ENCODE measurements at places on chromosomes 12 and 14.
A peak's percentile ranks its signal among the peaks of the same experiment; 100 is the strongest.

DNA sequence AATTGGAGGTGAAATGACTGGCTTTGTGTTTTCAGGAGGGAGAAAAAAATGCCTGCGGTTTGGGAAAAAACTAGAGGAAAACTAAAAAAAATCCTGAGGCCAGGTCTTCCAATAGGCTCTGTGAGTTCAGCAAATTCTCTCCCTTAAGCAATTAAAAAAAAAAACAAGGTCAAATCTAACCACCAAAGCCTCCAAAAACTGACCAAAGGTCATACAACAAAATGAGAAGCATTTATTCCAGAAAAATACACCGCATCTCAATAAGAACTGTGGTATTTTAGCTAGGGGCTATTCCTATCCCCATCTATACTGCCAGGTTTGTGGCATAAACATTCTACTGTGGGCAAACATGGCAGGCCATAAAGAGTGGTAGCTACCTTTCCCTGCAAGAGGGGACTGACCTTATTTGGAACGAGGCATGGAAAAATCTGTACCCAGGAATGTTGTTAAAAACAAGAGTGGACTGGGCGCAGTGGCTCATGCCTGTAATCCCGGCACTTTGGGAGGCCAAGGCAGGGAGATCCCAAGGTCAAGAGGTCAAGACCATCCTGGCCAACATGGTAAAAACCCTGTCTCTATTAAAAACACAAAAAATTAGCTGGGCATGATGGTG, 60.0 kb downstream of the LRP6 start:
- DNase-seq, result no peak

- no peak for DNase-seq
These were observed 14.9 kb downstream of the ADGRD1 start for GRCh38 chr12:130968611-130969010.

GRCh38 chr12:23399402-23399933, 550.0 kb downstream of the SOX5 start:
- DNase-seq, result no peak

- DNase-seq, result peak; percentile 49
These were observed 20.5 kb downstream of the SOAT2 start for GRCh38 chr12:53123578-53124351.

GRCh38 chr14:68147303-68147702, 327.7 kb downstream of the RAD51B start:
- no peak for DNase-seq

DNA sequence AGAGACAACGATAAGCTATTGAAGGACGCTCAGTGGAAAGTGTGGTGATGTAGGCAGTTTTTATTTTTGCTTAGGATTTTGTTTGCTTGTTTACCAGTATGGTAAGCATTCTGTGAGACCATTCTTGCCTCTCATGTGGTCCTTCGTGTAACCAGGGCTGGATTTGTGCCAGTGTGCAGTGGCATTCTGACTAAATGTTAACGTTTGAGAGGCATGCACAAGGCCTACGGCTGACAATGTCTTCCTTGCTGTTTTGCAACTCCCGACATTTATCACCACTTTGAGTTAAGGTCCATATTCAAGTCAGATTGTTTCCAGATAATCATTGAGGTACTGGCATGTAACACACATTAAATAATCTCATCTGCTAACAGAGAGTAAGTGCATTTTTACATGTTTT, 102.3 kb upstream of the BCAT1 start:
- DNase-seq, result no peak

- DNase-seq, result no peak
These were observed 41.5 kb downstream of the BEST3 start for GRCh38 chr12:69657376-69658137.

GRCh38 chr12:116002890-116003536, 274.5 kb downstream of the MED13L start:
- no peak for DNase-seq

GRCh38 chr14:26694521-26694920, 96.7 kb upstream of the NOVA1 start:
- DNase-seq, result no peak

DNA sequence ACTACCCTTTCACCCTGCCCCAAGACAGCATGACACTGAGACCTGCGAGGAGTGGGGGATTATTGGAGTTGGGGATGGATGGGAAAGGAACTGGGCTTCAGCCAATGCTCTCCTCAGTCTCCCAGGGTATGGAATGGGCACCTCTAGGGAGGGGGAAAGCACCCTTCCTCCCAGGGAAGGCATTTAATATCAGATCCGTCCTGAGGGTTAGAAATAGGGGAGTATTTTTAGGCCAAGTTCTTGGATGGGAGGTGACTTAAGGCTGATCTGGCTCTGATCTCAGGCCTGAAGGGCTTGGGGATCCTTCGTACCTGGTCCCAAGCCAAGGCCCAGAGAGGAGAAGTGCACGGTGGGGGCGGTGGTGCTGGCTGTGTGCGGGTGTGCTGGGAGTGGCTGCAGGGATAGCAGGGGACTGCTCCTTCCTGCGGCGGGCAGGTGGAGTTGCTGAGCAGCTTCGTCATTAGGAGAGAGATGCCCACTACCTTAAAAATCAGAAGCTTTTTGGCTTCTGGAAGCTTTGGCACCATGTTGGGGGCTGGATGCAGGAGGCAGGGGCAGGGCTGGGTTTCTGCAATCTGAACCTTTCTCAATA, 7.0 kb upstream of the CEBPE start:
- DNase-seq, result no peak

- no peak for DNase-seq
These were observed 38.9 kb downstream of the PPP4R4 start for GRCh38 chr14:94213021-94213420.

DNA sequence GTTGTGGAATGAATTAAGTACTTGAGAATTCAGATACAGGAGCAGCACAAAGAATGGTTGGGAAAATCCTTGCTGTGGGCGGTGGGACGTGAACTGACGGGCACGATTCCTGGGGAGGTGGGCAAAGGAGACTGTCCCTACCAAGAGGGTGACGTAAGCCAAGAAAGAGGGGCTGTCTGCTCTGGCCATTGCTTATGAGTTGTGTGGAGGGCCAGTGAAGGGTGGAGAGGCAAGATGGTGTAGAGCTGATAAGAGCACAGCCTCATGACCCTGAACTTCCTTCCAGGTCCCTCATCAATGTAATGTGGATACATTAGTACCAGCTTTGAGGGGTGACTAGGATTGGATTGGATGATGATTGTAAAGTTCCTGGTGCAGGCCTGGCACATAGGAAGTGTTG, 50.2 kb downstream of the WDR20 start:
- DNase-seq, result no peak

DNA sequence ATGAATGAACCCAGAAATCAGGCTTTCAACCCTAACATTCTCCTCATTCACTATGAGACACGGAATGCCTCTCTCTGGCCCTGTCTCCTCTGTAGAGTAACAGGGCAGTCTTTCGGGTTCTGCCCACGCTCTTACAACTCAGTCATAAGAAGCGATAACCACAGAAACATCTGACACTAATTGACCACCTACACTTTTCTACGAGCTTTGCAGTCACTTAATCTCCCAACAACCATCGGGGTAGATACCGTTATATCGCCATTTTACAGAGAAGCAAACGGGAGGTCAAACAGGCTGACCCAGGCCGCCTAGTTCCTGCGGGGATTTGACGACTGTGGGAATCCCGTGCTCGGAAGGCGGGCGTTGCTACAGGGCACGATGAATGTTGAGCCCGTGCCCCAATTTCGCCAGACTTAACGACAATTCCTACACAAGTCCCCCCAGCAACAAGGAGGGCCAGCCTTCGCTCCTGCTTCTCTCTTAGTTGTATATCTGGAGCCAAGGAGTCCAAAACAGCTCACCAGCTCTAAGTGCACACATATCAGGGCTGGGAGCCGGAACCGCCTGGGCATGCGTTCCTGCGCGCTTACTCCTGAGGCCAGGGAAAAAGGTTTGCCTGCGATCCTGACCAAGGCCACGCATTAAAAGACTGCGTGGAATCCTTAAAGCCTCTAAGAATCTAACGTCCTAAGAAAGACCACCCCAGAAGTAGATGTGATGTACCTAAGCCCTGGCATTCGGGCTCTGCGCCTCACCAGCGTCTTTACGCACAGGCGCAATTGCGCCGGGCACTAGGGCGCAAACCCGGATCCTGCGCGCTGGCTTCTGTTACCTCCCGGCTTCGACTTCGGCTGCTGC, 38.7 kb upstream of the TBX5 start:
- no peak for DNase-seq

- DNase-seq, result no peak
These were observed 55.9 kb upstream of the LRRK2 start for GRCh38 chr12:40168868-40169267.

DNA sequence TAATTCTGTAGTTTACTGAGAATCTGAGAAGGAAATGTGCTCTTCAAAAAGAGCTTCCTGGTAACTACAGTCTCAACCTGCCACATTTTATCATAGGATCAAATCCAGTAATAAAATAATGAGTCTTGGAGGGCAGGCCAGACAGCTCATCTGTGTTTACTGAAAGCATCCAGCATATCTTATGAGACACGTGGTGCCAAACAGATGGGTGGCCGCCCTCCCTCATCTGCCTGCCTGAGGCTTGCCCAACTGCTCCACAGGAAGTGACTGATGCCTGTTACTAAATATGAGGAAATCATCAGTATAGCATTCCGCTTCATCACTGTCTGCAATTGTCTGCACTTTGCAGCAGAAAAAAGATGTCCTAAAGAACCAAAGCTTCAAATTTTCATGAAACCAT, 13.5 kb downstream of the DHRS7 start:
- peak; percentile 89 for DNase-seq

- DNase-seq, result no peak
These were observed 46.7 kb downstream of the BORCS5 start for GRCh38 chr12:12403264-12404248.

- DNase-seq, result no peak
These were observed 119.9 kb upstream of the PLEKHG7 start for GRCh38 chr12:92582893-92583292.

GRCh38 chr12:68495336-68496070, 115.2 kb upstream of the RAP1B start:
- DNase-seq, result peak; percentile 12

DNA sequence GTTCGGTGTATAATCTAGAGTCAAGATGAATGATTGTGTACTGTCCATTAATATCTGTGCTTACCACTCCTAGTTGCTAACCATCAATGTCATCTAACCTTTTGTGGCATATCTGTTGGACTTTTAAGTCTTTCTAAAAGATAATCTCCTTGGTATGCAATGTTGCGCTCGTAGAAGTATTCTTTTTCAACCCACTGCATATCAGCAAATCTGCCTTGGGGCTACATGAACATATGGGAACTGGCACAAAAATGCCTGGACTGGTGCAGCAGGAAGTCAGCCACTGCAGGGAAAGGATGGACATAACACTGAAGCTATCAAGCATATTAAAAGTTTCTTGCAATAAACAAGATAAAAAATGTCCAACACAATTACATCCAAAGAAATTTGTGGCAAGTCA, 124.3 kb upstream of the SLC38A4 start:
- no peak for DNase-seq

- no peak for DNase-seq
These were observed 8.0 kb downstream of the SLC2A14 start for GRCh38 chr12:7864601-7865150.

GRCh38 chr14:55430024-55430690, 10.3 kb downstream of the TBPL2 start:
- DNase-seq, result peak; percentile 65

DNA sequence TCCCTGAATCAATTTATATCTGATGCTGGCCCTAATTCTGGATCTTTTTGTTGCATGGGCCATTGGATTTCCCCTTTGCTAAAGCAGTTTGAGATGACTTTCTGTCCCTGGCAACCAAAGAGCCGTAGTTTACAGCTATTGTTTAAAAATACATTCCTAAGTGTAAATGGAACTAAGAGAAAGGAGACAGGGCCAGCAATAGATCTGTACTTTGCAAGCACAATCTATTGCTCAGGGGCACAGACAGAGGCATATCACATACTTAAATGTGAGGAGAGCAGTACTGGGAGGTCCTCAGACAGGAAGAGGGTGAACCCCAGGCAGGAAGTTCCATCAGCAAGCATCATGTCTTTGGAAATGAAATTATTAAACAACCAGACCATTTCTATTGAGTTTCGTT, 126.6 kb downstream of the ZFP36L1 start:
- DNase-seq, result no peak

GRCh38 chr12:46071335-46071734, 81.0 kb upstream of the SCAF11 start:
- DNase-seq, result no peak

- no peak for DNase-seq
These were observed 200.6 kb downstream of the BCAT1 start for GRCh38 chr12:24748326-24748725.

- no peak for DNase-seq
These were observed 137.9 kb downstream of the BTG1 start for GRCh38 chr12:92007787-92008186.

DNA sequence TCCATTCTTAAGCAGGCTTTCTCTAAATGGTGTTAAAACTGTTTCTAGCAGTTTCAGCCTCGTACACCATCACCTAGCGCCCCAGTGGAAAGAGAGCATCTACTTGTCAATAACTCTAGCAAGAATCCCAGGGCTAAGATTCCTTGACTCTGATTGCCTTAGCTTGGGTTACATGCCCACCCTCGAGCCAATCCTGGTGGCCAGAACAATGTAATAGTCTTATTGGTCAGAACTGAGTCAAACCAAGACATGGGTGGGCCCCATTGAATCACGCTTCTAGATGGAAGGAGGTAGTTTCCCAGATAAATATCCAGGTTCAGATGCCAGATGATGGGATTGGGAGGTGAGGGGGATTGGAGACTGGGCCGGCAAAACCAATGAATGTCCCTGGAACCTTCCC, 55.9 kb upstream of the MED13L start:
- DNase-seq, result no peak

DNA sequence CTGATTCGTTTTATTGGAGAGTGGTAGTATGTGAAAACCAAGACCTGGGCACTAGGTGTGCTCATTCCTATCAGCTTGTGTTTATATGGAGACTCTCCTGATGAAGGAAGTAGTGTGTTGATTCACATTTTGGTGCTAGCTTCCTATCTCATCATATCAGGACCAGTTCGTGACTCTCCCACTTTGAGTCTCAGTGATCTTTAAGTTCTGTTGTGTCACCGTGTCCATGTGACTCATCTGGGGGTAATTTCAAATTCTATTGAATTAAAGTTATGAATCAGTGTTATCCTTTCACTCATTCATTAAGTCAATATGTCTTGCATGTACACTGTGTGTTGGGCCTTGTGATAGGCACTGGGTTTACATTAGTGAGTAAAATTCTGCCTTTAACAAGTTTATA, 180.2 kb downstream of the CACNA1C start:
- no peak for DNase-seq

DNA sequence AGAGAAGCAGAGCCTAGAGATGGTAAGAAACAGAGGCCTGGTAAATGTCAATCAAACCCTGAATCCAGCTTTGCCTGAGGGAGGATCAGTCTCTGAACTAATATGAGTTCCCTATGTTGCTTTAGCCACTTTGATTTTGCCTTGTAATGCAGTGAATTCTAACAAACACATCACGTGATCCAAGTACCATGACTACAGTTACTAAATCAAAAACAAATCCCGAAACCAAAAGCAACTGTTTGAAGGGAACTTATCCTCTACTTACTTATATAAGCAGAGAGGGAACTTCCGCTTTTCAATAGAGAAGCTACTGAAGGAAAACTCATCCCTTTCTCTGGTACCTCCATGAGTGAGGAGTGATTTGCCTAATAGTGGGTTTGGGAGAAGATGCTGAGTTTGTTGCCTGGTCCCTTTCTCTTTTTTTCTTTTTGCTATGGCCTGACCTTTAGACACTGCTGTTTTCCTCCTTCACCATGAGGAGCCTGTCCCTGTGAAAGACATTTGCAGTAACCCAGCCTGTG, 7.7 kb upstream of the PPTC7 start:
- no peak for DNase-seq

- DNase-seq, result no peak
These were observed 42.3 kb downstream of the FZD10 start for GRCh38 chr12:130204541-130204953.

- DNase-seq, result peak; percentile 99
These were observed at the start of gene CHD8 for GRCh38 chr14:21455912-21456667. Gene CHD8 (minus strand): TSS chr14:21456123. CDS start chr14:21431643, 24,480 bp downstream.
